Amniotic stem cell (primary cell): ENCODE measurements at places on chromosomes 2 and 18.
A peak's percentile ranks its signal among the peaks of the same experiment; 100 is the strongest.

DNA sequence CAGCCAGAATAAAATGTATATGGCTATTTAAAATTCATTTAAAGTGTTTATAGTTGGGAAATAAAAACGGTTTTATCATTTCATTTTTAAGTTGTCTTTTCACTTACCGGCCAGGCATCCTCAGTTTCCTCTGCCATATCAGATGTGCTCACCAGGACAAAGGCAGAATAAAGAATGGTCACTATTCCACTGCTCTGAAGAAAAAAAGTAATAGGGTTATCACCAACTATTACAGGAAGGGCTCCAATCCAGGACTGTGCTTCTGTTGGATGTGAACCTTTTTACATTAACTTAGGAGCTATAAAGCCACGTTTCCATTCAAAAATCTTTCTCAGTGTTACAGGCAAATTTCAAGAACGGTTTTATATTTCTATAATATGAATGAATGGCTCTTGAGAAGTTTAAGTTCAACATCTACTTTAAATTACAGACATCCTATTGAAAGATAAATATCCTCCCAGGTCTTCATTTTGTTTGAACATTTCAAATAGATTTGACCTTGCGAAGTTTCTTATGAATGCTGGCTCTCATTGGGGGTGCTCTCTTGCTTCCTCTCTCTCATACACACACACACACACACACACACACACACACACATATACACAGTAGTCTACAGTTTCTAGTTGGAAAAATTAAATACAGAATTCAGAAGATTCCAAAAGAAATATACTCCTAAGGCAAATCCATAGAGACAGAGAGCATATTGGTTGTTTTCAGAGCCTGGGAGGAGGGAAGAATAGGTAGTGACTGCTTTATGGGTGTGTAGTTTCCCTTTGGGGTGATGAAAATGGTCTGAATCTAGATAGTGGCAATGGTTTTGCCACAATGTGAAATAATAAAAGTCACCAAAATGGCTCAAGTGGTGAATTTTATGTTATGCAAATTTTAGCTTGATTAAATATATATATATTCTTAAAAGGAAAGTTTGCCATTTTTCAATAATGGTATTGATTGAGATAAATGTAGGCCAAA lies 2.9 kb upstream of the SLC40A1 start:
- no peak for DNase-seq

GRCh38 chr2:128312411-128312810 lies 6.3 kb downstream of the HS6ST1 start:
- no peak for DNase-seq

DNA sequence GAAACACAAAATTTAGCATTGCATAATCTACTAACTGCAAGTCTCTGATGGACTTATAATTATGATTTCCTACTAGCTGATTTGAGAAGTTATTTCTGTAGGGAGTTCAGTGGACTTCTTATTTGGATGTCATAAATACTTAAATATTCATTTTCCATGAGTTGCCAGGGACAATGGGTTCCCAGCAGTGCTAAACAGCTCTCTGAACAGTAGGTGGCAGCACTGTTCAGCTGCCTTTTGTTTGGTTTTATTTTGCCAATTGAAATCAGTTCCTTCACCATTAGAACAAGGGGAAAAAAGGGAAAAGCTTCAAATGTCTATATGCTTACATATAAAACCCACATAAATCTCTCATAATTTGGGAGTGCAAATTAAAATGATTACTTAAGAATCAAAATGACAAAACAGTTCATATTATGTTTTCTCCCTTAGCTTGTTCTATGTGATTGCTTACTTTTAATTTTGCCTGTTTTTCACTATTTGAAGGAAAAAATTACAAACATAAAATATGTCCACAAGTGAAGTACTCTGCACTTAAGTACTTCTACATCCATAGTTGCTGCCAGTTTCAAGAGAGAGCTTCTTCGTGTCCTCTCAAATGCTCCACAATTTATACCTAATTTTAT lies 898.9 kb downstream of the CPS1 start:
- DNase-seq, result peak; percentile 4

DNA sequence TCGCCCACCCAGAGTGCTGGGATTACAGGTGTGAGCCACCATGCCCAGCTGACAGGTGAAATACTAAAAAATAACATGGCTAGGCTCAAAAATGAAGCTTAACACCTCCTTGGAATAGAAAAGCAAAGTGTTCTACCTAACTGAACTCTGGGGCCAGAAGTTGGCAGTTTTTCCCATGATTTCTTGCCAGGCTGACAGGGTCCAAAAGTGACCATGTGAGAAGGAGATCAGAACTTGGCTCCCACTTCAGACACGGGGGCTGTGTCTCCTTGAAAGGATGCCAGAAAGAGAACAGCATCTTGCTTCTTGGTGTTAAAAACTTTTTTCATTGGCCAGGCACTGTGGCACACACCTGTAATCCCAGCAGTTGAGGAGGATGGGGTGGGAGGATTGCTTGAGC lies 47.0 kb downstream of the BMPR2 start:
- DNase-seq, result no peak

DNA sequence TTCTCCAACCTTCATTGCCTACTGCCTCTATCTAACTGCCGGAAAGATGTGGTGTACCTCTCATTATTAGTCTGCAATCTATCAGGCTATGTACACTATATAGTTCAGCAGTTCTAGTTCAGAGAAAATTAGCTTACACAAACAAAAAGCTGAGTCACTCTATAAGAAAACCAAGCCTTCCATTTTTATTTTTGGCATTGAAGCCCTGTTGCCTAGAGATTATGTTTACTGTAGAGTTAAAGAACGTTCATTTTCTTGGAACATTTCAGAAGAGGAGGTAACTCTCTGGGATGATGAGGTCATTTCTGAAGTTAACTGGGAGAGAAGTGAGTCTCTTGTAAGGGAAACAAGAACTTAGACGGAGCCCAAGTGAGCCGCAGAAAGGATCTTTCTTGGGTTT lies 133.5 kb downstream of the FAM124B start:
- DNase-seq, result peak; percentile 88

DNA sequence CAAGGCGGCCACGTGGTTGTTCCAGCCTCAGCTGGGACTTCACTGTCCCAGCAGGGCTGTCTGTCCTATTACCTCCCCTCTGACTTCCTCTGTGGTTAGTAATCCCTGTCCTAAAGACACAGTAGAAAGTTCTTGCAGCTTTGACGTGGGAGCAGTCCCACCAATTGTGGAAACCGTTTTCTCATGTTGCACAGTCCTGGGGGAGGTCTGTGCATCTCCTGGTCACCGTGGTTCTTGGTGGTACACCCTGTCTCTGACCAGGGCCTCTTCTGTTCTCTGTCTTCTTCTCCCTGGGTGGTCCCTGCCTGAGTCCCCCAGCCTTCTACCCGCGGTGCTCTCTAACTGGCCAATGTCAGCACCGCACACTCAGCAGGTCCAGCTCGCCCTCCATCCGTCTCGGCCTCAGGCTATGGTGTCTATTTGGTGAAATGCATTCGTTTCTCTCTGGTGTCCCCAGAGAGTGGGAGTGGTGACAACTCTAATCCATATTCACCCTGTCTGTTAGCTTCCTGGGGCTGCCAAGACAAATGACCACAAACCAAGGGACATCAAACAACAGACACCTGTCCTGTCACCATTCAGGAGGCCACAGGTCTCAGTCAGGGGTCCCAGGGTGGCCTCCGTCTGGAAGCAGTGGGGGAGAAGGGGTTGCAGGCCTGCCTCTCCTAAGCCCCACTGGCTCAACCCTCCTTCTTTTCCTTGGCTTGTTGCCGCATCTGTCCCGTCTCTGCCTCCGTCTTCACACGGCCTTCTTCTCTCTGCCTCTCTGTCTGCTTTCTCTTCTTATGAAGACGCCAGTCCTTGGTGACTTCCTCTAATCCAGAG lies 99.8 kb downstream of the SH3BP4 start:
- DNase-seq, result no peak

DNA sequence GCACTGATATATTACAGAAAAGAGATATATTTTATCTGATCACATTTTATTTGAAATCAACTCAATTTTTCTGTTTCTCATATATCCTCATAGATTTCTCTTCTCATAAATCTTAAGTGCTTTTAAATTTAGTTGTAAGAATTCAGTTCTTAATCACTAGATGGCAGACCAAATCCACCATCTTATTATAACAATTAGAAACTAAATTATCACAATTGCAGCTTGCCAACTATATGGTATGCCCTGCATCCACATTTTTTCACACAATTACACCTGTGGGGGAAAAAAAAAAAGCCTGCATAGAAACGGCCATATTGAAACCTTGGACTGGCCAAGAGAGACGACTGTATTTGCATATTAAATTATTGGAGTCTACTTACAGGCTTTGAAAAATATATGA lies 64.4 kb downstream of the COL5A2 start:
- no peak for DNase-seq

DNA sequence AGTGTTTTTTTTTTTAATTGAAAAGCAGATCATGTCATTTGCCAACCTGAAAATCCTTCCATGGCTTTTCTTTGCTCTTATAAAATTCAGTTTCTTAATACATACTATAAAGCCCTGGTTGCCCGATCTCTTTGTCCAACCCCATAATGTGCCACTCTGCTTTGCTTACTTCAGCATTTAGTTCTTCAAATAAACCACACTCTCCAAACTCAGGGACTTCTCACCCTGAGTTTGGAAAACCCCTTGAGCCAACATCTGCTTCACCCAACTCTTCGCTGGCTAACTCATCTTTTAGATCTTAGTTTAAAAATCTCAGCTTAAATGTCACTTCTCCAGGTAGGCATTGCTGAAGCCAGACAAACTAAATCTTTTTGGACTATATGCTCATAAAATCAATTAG lies 1.3 kb upstream of the STAT1 start:
- DNase-seq, result no peak

DNA sequence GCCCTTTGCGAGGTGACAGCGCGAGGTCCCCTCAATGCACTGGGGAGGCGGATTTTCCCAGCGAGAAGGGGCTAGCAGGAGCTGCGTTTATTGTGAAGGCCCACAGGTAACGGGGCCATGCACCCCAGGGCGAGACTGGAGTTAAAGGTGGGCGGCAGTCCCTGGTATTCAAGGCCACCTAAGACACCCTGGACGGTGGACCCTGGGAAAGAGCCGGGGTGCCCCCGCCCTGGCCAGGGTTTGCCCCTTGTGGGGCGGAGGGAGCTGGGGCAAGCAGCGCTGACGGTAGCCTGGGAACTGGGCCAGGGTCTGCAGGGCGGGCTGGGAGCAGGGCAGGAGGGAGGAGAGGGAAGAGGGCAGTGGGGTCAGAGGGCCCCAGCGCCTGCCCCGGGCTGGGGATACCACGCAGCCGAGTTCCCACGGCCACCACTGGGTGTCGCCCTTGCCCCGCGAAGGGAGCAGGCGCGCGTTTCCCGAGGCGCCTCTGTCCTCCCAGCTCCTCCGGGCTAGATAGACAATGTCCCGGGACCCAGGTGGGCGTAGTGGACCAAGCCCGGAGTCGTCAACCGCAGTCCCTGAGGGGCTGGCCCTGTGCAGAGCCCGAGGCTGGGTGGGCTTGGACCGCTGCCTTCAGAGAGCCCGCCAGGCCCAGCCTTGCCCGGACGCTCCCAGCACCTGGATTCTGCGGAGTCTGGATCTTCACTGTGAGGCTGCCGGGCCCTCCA lies 80.2 kb downstream of the SMAD4 start:
- DNase-seq, result no peak

DNA sequence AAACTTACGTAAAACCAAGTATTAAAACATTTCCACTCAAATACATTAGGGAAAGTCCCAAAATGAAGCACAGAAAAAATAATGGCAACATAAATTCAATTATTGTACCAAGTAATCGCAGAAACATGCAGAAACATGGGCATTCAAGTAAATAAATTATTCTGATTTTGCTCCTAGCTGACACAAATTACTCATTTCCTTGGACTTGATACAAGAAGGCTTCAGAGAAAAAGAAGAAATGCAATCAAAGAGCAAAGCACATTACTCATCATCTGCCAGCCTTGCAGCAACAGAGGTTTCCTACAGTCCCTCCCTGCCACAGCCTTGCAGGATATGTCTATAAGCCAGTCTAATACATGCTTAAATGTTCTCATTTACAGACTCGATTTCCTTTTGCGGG lies 439.8 kb upstream of the LYPD1 start:
- no peak for DNase-seq

DNA sequence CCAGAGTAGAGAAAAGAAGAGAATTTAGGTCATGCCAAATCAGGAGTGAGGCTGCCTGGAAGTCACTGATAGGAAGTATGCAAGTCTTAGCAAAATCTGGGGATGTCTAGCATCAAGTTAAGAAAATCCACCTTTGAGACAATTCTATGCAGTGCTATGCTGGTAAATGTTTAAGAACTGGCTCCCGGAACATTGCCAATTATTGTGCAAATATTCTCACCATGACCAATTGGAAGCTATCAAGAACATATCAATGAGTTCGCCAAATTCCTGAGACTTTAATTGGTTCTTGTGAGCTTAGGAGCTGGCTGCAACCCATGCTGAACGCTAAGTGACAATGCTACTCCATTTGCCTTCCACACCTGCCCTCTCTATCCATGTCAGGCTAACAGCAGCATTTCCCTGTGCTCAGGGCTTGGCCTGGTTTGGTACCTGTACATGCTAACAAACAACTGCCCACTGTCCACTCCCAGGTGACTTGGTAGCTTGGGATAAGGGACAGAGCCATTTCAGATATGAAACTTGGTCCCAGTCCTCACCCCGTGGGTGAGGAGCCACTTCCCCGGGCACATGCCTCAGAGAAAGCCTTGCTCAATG lies 172.9 kb upstream of the KLHL29 start:
- no peak for DNase-seq

DNA sequence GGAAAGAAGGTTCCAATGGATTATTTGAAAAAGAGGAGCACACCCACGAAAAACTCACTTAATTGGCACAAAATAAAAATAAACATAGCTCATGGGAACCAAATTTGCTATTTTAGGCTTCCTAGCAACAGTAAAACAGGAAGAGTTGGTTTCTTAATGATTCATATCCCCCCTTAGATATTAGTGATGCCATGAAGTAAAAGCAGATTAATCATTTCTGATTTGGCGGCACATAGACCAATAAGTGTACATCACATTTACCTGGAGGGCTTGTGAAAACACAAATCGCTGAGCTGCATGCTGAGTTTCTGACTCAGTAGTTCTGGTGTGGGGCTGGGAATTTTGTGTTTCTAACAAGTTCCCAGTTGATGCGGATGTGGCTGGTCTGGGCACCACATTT lies 260.4 kb downstream of the SLC4A3 start:
- no peak for DNase-seq

- DNase-seq, result no peak
These were observed 76.3 kb upstream of the GALNT5 start for GRCh38 chr2:157181234-157181633.

DNA sequence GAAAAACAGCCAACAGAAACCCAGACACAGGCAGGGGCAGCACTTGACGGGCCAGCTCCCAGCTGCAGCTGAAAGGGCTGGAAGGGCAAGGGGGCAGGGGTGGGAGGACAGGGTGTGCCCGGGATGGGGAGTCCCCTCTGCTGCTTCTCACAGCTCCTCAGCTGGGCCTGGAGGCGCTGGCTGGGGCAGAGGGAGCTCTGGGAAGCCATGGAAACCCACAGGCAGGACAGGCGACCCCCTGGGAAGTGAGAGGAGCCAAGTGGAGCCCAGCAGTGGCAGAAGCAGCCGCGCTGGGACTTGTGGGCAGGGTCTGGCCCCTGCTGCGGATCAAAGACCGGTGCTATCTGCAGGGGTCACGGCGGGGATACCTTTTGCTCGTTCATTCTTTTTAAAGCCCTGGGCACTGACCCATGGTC lies 20.7 kb downstream of the OTOF start:
- DNase-seq, result no peak

- no peak for DNase-seq
These were observed 316.5 kb downstream of the MTX2 start for GRCh38 chr2:176585791-176586190.
